ENCODE measurements at places on chromosomes 5 and 9.

- no peak for DNase-seq
- H3K4me1 ChIP-seq: no peaks in the 10 kb centered on the region
- no peak overlapping the region for H3K27ac ChIP-seq
- H3K27me3 ChIP-seq: no peaks in the 10 kb centered on the region
- H3K4me3 ChIP-seq: no peak overlapping the region
Measured at GRCh38 chr5:53972314-53972713, 338.1 kb downstream of the ARL15 start.

GRCh38 chr5:9198394-9198793 is 347.5 kb downstream of the SEMA5A start:
- no peaks in the 10 kb centered on the region for H3K27me3 ChIP-seq
- no peak overlapping the region for H3K4me3 ChIP-seq
- DNase-seq: no peak
- H3K27ac ChIP-seq: no peak overlapping the region
- no peaks in the 10 kb centered on the region for H3K36me3 ChIP-seq

DNA sequence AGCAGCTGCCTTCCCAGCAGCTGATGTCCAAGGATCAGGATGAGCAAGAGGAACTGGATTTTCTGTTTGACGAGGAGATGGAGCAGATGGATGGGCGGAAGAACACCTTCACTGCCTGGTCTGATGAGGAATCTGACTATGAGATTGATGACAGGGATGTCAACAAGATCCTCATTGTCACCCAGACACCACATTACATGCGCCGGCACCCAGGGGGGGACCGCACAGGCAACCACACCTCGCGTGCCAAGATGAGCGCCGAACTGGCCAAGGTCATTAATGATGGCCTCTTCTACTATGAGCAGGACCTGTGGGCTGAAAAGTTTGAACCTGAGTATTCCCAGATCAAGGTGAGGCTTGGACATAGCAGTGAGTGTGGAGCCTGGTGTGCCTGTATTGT is 46.9 kb downstream of the LARP1 start:
- H3K4me1 ChIP-seq: peaks cover 6% of the 10 kb centered on the region
- H3K27ac ChIP-seq: no peak overlapping the region
- H3K4me3 ChIP-seq: no peak overlapping the region
- DNase-seq: no peak
- H3K27me3 ChIP-seq: no peaks in the 10 kb centered on the region

DNA sequence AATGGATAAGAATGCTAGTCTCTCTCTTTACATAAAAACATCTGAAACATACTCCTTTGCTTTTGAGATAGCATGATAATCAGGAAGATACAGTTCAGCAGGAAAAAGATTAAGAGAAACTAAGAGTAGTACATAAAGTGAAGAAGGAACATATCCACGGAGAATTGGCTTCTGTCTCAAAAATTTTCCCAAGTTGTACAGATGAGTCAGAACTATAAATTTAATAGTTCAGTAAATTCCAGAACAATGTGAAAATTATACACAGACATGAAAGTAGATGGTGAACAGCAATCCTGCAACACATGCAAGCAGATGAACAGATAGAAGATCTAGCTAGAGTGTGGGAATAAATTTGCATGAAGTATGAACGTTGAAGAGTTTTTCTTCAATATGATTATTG is 691.4 kb upstream of the RIOK2 start:
- DNase-seq: no peak
- H3K4me3 ChIP-seq: no peak overlapping the region
- no peak overlapping the region for H3K27ac ChIP-seq
- no peaks in the 10 kb centered on the region for H3K4me1 ChIP-seq

GRCh38 chr9:105458404-105458803 is 10.6 kb downstream of the FSD1L start:
- no peaks in the 10 kb centered on the region for H3K4me1 ChIP-seq
- H3K27ac ChIP-seq: no peak overlapping the region
- no peak for DNase-seq
- H3K4me3 ChIP-seq: no peak overlapping the region

DNA sequence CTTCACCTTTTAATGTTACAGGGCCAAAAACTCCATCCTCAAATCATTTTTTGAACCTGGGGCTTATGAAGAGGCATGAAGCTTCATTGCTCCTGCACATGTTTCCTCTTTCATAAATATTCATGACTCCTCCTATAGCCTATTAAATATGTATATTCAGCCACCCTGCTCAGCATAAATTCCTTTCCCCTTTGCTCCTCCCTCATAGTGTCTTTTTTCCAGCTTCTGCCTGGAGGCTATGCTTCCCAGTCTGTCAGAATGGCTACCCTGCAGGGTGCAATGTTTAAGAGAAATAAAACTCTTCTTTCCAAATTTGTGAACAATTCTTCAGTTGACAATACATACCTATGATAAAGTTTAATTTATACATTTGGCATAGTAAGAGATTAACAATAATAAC is 1082.9 kb upstream of the CDH18 start:
- DNase-seq: no peak
- no peak overlapping the region for H3K27ac ChIP-seq
- H3K4me1 ChIP-seq: no peaks in the 10 kb centered on the region
- H3K36me3 ChIP-seq: no peaks in the 10 kb centered on the region

DNA sequence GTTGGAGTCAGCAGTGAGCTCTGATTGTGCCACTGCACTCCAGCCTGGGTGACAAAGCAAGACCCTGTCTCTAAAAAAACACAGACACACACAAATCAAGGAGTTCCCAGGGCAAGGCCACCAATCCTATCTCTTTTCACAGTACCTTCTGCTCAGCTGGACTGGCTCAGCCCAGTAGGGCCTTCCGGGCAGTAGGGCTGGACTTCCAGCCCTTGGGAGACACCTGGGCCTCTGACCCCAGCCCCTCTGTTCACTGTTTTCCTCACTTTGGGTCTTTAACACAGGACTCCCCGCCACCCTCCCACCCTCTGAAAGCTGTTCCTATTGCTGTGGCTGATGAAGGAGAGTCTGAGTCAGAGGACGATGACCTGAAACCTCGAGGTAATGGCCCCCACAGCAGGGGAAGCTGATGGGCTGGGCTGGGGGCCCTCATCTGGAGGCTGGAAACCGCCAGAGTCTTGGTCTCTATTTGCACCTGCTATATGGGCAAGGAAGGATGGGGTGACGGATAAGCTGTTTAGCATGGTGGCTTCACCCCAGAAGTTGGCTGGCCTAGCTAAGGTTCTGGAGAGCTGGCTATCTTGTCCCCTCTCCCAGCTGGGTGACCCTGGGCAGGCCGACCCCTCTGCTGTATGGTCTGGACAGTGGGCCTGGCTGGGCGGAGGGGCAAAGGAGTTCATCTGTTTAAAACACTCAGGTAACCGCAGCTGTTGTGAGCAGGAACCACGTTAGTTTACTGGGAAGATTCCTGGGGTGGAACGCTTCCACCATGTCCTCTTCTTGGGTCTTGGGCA is 25.6 kb downstream of the USP20 start:
- peaks cover 56% of the 10 kb centered on the region for H3K36me3 ChIP-seq
- DNase-seq: no peak
- H3K27me3 ChIP-seq: no peaks in the 10 kb centered on the region
- H3K4me3 ChIP-seq: no peak overlapping the region
- no peak overlapping the region for H3K27ac ChIP-seq

DNA sequence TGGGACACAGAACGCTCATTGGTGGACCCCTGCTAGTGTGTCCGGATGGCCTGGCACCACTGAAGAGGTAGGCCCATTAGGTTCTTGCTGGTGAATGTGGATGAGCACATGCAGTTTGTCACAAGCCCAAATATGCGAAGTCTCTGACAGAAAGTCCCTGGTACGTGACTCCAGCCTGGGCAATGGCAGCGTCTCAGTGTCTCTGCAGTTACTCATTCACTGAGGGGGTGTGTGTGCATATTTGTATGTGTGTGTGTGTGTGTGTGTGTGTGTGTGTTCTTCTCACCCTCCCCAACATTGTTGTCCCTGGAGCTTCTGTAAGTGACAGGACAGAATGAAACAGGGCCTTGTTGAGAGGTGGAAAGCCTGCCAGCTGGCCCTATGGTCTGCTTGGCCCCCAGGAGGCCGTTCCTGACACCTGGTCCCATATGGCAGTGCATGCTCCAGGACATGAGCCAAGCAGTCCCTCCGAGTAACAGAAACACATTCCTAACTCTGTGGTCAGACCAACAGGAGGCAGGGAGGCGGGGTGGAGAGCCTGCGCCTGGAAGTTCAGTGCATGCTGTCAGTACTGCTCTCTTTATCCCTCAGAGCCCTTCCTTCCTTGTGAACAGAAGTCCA is 169.9 kb downstream of the SLC28A3 start:
- no peaks in the 10 kb centered on the region for H3K36me3 ChIP-seq
- no peak for DNase-seq
- no peak overlapping the region for H3K4me3 ChIP-seq
- no peaks in the 10 kb centered on the region for H3K27me3 ChIP-seq

DNA sequence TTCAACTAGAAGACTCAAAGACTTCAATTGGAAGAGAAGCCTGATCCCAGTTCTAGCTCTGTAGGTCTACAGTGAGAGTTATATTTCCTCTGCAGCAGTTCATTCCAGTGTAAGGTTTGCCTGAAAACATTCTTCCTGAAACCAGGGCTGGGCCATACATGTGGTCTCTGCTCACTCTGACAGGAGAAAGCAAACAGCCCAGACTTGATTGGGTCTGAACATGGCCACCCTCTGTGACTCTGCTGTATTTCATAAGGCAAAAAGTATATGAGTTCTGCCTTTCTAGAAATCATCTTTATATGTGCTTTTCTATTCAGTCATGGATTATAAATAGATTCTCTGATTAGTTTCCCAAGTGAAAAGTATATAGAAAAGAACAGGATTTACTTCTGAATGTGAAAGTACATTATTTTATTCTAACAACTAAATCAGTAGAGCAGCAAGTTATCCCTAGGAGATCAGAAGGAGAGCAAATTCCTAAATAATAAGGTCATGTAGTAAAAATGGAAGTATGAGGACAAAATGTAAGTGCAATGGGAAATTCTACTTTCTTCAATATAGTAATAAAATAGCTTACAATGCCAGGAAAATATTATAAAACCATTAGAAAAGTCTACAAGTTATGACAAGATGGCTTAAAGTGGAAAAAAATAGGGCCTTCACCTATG is 144.3 kb downstream of the EFNA5 start:
- H3K27ac ChIP-seq: no peak overlapping the region
- no peaks in the 10 kb centered on the region for H3K4me1 ChIP-seq
- H3K4me3 ChIP-seq: no peak overlapping the region
- no peak for DNase-seq
- H3K36me3 ChIP-seq: no peaks in the 10 kb centered on the region

- H3K27ac ChIP-seq: no peak overlapping the region
- DNase-seq: no peak
- no peaks in the 10 kb centered on the region for H3K36me3 ChIP-seq
Measured at GRCh38 chr5:115873392-115873791, 31.7 kb downstream of the AP3S1 start.

DNA sequence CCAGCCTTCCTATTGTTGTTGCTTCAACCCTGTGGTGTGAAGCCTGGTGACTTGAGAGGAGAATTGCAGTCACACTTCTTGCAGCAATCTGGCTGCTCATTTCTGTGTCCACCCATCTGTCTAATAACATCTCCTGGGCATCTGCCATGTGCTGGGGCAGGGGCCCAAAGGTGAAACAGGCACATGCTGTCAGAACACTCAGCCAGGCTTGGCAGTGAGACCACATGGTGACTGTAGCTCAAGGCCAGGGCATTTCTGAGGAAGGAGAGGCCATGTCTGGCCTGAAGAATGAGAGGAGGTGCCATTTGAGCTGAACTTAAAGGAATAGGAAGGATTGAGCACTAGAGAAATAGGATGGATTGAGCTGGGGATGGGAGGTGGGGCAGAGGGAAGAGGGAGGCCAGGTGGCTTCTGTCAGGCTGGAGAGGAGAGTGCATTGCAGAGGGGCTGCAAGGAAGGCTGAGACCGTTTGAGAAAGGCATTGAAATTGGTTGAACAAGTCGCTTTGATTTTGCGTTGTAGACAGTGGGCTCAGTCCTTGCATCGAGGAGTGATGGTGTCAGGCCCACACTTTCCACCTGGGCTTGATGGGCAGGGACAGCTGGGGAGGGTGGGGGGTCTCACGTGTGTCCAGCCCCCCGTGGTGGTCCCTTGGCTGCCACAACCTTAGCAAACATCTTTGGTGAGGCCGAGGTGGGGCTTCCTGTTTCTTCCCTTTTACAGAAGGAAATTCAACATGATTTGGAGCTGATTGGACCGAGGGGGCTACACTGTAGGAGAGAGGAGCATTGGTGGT is 222.4 kb downstream of the CACNA1B start:
- no peaks in the 10 kb centered on the region for H3K27me3 ChIP-seq
- no peak overlapping the region for H3K4me3 ChIP-seq
- H3K27ac ChIP-seq: no peak overlapping the region
- no peak for DNase-seq

GRCh38 chr5:106020894-106021293 is 1649.8 kb downstream of the EFNA5 start:
- H3K4me1 ChIP-seq: no peaks in the 10 kb centered on the region
- H3K4me3 ChIP-seq: no peak overlapping the region
- H3K27me3 ChIP-seq: no peaks in the 10 kb centered on the region
- no peaks in the 10 kb centered on the region for H3K36me3 ChIP-seq
- no peak for DNase-seq

All from natural killer cell (primary cell).